ENCODE measurements at places on chromosomes 16 and 17.

GRCh38 chr17:9937241-9937761, 32.2 kb upstream of the RCVRN start:
- no peak for DNase-seq

- no peak for DNase-seq
Observed at GRCh38 chr16:66847533-66848067, 3.4 kb downstream of the CA7 start.

DNA sequence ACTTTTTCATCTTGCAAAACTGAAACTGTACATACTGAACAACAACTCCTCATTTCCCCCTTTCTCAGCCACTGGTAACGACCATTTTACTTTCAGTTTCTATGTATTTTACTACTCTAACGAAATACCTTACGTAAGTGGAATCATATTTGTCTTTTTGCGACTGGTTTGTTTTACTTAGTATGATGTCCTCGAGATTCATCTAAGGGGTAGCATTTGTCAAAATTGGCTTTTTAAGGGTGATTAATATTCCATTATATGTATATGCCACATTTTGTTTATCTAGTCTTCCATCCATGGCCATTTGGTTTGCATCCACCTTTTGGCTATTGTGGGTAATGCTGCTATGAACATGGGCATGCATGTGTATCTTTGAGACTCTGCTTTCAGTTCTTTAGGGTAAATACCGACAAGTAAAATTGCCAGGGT, 10.4 kb downstream of the KPNB1 start:
- peak; percentile 63 for DNase-seq

- DNase-seq: peak; percentile 32
Observed at GRCh38 chr16:82995924-82996441, 369.2 kb downstream of the CDH13 start.

DNA sequence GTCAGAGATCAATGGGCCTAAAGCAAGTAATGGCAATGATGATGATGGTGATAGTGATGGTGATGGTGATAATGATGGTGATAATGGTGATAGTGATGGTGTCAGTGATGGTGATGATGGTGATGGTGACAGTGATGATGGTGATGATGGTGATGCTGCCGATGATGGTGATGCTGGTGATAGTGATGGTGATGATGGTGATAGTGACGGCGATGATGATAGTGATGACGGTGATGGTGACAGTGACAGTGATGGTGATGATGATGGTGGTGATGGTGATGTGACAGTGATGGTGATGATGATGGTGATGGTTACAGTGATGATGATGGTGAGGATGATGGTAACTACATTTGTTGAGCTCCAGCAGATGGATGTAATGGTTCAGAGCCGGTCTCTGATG, 30.8 kb upstream of the OR4D1 start:
- no peak for DNase-seq

DNA sequence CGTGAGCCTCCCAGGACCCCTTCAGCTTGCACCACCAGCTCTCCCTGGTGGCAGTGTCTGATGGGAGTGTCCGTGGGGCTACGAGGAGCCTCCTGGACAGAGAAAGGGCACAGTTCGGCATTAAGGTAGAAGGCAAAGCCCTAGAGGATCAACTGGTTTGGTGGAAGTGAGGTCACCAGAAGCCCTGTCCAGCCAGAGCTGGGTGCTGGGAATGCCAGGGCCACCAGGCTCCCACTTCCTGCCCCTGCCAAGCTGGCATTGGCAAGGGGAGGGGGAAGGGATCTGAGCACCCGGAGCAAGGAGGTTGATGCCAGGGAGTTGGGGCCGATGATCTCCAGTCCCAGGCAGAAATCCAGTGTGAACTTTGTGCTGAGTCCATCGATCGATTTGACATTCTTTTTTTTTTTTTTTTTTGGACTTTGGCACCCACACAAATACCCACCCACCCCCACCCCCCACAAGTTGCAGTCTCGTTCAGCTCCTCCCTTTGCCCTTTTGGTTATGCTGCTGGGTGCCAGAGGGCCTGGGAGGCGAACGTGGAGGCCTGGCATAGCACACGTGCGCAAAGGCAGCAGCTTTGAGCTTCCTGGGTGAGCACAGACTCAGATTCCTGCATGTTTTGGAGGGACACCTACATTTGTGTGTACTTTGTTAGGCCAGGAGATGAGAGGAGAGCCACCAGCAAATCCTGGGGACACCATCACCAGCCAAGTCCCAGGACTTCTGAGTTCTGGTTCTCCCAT, 2.1 kb downstream of the NHERF1 start:
- no peak for DNase-seq

DNA sequence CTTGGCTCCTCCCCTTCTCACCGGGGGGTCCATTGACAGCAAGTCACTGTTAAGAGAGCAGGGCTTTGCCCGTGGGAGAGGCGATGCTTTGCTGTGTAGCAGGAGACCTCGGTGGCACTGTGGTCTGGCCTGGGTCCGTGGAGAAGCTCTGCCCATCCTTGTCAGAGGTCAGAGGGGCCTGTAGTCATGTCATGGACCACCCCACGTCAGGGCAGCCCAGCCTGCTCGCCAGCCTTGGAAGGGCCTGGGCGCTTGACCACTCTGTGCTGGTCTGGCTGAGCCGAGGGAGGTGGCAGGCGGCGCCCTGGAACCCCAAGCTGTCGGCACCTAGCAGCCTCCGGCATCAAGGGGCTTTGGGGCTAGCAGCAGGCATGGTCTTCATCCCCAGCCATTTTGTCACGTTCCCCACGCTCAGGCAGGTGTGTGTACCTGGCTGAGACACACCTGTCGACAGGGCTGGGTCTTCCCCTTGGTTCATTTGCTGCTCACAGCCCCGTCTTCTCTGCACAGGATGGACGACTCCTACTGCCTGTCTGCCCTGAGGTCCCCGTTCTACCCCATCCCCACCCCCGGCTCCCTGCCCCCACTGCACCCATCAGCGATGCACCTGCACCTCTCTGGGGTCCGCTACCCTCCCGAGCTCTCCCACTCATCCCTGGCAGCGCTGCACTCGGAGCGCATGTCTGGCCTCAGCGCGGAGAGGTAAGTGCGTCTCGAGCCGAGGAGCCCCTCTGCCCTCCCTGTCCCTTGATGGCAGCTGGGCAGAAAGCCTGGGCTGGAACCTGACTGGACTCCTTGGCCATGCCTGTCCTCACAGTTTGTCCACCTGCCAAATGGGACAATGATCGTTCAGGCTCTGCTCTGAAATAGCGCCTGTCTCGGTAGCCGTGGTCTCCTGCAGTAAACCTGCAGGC, 33.3 kb downstream of the GINS2 start:
- DNase-seq: no peak

GRCh38 chr16:70430667-70431536, 8.0 kb downstream of the ST3GAL2 start:
- peak; percentile 53 for DNase-seq

- DNase-seq: no peak
Observed at GRCh38 chr17:40311575-40311974, 2.6 kb downstream of the RARA start.

DNA sequence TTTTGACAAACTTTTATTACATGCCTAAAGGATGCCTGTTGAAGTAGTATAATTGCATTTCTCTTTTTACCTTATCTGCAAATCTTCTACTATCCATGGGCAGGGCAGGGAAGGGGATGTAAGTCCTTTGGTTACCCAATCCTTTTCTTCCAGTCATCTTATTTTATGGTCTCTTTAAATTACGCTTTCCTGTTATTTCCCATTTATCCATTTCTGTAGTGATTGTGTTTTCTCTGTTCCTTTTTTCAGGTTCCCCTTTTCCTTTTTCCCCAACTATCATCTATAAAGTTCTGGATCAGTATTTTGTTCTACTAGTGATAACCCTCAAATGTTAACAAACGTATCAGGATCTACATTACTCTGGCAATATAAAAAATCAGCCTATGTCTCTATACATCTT, 3.3 kb upstream of the ABCA9 start:
- DNase-seq: no peak

DNA sequence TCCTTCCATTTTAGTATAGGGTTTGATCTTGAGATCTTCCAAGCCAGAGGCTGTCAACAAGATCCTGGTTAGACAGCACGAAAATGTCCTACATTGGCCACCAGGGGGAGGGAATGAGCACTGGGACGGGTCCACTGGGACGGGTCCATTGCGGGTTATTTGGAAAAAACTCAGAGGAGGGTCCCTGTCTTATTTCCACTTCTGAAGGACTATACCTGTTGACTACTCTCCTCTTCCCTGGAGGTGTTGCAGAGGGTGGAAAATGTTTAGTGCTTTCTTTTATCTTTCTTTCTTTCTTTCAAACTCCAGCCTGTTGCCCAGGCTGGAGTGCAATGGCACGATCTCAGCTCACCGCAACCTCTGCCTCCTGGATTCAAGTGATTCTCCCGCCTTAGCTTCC, 2.5 kb downstream of the TTLL6 start:
- DNase-seq: peak; percentile 73

GRCh38 chr17:74274060-74274708, at the start of gene DNAI2:
Gene DNAI2, plus strand, starts transcription at chr17:74274234. Its CDS starts 7,584 bp downstream, at chr17:74281818.
- DNase-seq: no peak

GRCh38 chr17:59238906-59239305, 18.6 kb downstream of the GDPD1 start:
- DNase-seq: no peak

DNA sequence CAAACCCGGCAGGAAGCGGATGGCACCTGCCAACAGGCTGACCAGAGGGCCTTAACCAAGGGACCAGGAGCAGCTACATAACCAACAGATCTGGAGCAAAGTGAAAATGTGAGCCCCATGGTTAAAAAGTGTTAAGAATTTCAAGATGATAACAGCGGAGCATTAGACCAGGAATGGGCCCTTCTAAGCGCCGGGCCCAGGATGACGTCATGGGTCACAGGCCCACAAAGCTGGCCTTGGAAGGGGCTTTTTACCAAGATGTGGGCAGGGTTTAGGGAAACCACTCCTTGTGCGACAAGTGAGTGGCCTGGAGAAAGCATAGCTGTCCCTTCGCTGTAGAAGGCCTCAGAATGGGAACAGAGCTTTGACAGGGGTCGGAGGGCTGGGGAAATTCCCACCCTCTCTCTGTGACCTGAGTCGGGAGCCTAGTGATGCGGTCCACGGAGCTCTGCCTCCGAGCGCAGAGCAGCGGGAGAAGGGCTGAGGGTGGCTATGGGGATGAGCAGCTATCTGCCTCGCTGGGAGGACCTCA, 84.4 kb upstream of the RPL38 start:
- no peak for DNase-seq

DNA sequence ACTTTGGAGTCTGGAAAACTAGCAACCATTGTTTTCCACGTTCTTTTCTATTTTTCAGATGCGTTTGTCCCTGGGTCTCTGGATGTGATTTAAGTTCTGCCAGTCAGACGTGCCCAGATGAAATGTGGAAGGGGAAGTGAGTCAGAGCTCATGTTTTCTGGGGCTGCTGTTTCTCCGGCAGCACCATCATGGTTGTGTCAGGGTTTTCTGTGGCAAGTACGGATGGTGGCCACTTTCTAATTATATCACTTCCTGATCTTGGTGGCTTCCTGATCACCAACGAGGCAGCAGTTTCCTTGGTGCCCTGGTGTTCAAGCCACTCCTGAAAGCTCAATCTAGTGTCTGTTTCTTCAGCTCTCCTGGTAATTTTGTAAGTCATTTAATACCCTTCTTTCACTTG, 31.4 kb upstream of the PMFBP1 start:
- DNase-seq: peak; percentile 70

GRCh38 chr16:76899767-76900166, 291.2 kb upstream of the MON1B start:
- DNase-seq: no peak

GRCh38 chr16:57349212-57350031, 9.2 kb upstream of the CCL22 start:
- no peak for DNase-seq

DNA sequence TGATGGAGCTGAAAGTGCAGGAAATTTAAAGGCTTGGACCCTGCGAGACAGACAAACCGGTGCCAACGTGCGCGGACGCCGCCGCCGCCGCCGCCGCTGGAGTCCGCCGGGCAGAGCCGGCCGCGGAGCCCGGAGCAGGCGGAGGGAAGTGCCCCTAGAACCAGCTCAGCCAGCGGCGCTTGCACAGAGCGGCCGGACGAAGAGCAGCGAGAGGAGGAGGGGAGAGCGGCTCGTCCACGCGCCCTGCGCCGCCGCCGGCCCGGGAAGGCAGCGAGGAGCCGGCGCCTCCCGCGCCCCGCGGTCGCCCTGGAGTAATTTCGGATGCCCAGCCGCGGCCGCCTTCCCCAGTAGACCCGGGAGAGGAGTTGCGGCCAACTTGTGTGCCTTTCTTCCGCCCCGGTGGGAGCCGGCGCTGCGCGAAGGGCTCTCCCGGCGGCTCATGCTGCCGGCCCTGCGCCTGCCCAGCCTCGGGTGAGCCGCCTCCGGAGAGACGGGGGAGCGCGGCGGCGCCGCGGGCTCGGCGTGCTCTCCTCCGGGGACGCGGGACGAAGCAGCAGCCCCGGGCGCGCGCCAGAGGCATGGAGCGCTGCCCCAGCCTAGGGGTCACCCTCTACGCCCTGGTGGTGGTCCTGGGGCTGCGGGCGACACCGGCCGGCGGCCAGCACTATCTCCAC, at the start of gene NOG:
Gene NOG, plus strand, starts transcription at position 54 of the 674 bp plus-strand sequence. Its CDS starts 525 bp downstream, at position 579.
- peak; percentile 35 for DNase-seq

GRCh38 chr16:2388875-2389433, 40.3 kb upstream of the CCNF start:
- DNase-seq: no peak

- no peak for DNase-seq
Observed at GRCh38 chr16:50626868-50627267, 54.2 kb downstream of the SNX20 start.

DNA sequence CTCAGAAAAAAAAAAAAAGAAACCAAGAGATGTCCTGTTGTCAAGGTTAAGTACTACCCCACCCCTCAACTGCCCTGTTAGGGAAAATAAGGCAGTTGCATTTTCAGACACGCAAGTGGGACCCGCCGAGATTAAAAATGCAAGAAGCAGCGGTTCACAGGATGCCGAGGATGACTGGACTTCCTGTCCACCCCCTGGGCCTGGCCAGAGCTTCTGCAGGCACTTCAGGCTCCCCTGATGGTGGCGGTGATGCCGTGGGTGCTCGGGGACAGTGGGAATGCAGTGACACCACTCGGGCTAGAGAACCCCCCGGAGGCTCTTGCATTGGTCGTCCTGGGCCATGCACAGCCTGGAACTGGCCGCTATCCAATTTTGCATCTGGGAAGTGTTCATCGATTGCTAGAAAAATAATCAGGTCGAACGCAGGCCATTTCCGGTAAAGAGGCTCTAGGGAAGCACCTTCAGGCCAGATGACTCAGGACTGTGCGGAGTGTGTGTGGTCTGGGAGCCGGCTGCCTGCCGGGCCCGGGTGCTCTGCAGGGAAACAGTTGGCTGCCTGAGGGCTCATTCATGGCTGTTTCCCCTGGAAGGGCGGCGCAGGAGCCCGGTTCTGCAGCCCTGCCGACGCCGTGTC, 13.4 kb upstream of the CRISPLD2 start:
- peak; percentile 15 for DNase-seq

- DNase-seq: peak; percentile 26
Observed at GRCh38 chr16:52976539-52977167, 76.0 kb downstream of the CHD9NB start.

GRCh38 chr17:50283714-50284113, 9.4 kb downstream of the TMEM92 start:
- DNase-seq: no peak

- no peak for DNase-seq
Observed at GRCh38 chr16:49000594-49000993, 281.0 kb downstream of the CBLN1 start.

- peak; percentile 48 for DNase-seq
Observed at GRCh38 chr17:82519971-82520903, 705 bp downstream of the FOXK2 start.
